Keratinocyte (primary cell): ENCODE measurements at places on chromosomes 13 and 19.

DNA sequence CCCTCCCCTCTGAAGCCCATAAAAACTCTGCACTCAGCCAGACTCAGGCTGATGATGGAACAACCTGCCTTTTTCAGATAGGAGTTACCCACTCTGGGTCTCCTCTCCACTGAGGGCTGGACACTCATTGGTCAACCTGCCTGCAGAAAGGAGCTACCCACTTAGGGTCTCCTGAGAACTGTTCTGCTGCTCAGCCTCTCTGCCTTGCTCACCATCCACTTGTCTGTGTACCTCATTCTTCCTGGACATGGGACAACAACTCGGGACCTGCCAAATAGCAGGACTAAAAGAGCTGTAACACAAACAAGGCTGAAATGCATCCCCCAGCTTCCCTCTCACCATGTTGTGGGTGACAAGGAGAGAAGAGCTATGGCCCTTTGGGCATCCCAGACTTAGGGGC is 18.4 kb upstream of the RCBTB2 start:
- no peak for DNase-seq

DNA sequence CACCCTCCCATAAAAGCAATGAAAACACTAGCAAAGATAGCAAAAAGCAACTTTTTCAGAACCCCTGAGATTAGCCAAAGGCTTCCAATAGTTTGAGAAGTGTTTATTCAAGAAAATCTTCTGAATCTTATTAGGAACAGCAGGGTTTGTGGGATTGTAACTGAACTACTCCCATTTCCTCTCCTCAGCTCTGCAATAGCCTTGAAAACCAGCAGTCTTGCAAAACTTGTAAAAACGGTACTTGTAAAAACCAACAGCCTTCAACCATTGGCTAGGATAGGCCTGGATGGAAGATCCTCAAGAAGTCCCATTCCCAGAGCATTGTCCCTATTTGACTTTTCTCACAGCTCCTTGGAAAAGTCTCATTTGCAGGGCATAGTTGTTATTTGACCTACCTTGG is 12.1 kb downstream of the RNASEH2B start:
- DNase-seq, result no peak

DNA sequence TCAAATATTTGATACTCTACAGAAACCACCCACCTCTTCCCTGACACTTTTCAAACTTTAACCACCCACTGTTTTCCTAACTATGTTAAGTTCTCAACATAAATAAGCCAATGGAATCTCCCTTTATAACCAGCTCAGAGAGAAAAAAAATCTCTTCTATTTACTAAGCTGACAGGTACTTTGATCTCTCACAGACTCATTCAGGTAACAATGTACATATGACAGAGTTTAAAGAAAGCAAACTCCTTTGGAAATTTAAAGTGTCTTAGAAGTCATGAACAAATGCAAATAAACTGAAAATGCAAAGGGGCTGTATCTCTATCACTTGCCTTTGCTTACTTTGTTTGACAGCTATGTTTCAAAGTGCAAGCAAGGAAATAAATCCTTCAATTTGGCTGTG is 109.3 kb downstream of the KLF12 start:
- DNase-seq, result no peak

DNA sequence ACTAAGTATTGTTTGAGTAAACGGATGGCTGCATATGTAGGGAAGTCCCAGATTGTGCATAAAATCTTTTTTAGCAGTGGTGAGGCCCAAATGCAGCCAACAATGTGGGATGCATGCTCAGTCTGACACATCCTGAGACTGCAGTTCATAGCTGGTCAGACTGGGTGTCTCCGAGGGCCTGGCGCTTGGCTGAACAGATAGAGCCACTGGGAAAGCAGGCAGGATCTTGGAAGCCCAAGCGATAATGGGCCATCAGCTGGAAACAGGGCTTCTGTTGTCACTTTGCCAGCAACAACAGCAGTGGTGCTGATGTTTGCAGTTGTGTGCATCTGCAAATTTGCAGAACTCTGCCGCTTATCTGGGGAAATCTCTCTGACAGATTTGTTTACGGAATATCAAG is 36.1 kb downstream of the MTUS2 start:
- no peak for DNase-seq

- no peak for DNase-seq
Observed at GRCh38 chr19:40155749-40156265, 35.4 kb upstream of the MAP3K10 start.
